RKO (cell line): ENCODE measurements at places on chromosomes 4 and X.

DNA sequence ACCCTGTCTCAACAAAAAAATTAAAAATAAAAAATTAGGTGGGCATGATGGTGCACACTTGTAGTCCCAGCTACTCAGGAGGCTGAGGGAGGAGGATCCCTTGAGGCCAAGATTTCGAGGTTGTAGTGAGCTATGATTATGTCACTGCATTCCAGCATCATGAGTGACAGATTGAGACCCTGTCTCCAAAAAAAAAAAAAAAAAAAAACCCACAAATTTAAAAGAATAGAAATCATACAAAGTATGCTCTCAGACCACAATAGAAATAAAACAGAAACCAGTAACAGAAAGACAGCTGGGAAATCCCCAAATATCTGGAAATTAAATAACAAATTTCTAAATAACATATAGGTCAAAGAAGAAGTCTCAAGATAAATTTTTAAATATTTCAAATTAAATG is 81.0 kb upstream of the HUWE1 start:
- no peak for DNase-seq

GRCh38 chrX:57901466-57901865 is 8.8 kb downstream of the ZXDA start:
- DNase-seq = no peak

GRCh38 chr4:185524888-185525863 is 10.1 kb downstream of the PDLIM3 start:
- DNase-seq = peak; percentile 24

- DNase-seq = no peak
Observed at GRCh38 chr4:111108153-111108552, 485.3 kb upstream of the PITX2 start.

DNA sequence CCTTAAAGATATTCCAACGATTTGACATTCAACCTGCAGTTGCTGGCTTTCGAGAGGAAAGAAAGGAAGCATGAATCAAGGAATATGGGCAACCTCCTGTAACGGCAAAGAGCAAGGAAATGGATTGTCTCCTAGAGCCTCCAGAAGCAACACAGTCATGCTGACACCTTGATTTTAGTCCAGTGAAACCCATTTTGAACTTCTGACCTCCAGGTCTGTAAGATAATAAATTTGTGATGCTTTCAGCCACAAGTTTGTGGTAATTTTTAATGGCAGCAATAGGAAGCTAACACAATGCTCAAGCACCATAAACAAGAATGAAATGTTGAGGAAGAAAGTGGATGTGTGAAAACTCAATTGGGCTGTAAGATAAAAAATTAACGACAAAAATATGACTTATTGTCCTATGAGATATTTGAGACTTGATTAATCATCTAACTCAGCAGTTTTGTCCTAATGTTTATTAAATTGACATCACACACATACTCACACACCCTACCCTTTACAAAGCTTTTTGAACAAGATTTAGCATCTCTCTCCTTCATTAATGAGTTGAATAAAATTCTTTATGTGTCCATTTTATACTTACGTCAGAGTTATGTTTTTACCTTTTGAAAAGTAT is 857.2 kb upstream of the INTU start:
- DNase-seq = peak; percentile 29

GRCh38 chr4:111393781-111394180 is 751.5 kb upstream of the FAM241A start:
- DNase-seq = no peak

- DNase-seq = no peak
Observed at GRCh38 chrX:53471346-53471745, 37.2 kb upstream of the HSD17B10 start.

- peak; percentile 52 for DNase-seq
Observed at GRCh38 chr4:102420563-102421398, 75.5 kb upstream of the SLC39A8 start.
